Esophagus squamous epithelium (tissue), 5 donors: ENCODE measurements at places on chromosomes 1 and 21.

- no peak for DNase-seq
Measured at GRCh38 chr1:108569097-108569728, 9.3 kb downstream of the EEIG2 start.

DNA sequence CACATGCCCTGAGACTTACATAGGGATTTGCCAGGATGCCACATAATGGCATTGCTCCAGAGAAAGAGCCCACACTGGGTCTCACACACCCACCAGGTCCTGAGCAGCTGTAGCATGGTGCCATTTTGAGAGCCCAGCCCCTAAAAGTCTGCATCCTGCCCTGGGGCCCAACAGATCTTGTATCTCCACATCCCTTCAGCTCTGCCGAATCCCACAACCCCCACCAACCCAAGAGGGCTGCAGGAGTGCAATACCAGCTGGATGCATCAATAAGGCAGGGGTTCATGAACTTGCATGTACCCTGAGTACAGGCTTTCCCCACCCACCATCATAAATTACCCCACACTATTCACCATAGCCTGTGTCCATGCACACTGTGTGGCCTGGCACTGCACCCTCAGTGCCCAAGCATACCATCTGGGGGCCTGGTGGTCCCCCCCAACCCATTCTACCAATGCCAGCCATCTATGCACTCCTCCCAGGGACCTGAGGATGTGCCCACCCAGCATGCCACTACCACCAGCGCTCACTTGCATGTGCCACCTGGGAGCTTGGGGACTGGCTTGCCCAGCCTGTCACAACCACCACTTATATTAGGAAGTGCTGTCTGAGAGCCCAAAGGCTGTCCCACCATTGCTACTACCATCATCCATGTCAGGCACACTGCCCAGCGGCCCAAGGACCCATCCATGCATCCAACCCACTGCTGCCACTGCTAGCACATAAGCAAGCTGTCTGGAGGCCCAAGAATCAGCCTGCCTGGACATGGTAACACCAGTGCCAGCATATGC is 4.1 kb upstream of the KRTAP12-2 start:
- no peak for DNase-seq

DNA sequence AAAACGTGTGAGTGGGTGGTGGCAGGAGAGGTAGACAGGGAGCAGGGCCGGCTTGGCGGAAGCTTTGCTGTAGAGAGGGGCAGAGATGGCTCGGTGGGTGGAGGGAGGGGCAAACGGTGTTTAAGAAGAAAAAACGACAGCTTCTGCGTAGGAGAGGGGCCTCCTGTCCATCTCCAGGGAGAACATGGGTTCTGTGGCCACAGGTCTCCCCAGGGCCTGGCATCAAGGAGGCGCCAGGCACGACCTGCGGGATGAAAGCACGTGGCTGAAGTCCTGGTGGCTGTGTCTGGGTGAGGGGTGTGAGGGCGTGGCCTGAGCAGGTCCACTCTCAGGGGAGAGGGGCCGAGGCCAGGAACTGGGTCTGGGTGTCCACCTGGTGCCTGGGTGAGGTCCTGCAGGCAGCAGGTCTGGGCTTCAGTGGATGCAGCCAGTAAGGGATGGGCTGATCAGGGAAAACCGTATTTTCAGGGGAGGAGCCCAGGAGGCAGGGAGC is 940 bp upstream of the PRKCZ start:
- DNase-seq, result no peak

GRCh38 chr1:16905110-16905867 is 9.5 kb downstream of the RNU1-2 start:
- DNase-seq, result no peak

DNA sequence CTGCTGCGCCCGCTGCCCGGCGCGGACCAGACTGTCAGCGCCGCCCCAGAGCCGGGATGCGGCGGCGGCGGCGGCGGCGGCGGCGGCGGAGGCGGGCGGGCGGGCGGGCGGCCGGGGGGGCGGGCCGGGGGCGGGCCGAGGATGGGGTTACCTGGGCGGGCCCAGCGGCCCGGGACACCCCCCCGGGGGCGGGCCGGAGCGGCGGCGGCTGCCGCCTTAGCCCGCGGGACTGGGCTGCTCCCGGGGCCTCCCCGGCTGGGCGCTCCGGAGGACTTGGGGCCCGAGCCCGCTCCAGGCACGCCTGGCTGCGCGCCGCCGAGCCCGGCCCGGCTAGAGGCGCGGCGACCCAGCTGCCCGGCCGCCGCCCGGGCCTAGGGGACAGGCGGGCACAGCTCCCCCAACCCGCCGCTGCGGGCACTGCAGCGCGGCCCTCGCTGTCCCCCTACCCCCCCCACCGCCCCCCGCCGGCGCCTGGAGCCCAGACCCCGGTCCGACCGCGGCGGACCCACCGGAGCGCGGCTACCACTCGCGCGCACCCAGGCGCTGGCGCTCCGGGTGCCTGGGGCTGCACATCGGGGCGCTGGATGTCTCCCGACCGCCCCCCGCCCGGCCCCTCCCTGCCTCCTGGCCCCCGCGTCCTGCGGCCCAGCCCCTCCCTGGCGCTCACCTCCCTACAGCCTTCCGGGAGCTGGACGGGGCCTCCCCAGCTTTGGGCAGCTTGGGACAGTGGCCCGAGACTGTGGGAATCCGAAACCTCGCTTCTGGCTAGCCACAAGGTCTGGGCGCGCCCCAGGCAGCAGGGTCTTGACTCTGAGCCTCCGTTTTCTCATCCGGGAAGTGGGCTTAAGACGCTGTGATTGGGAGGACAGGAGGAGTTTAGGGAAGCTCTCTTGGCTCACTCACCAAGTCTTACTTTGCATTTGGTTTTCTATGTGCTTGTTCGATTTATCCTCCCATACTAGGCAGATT is at the start of gene WNT4:
WNT4 (minus strand) TSS at position 33 of the 969 bp plus-strand sequence. CDS start 175 bp downstream, outside the sequence.
- no peak for DNase-seq

GRCh38 chr1:40187399-40187798 is 26.2 kb downstream of the RLF start:
- DNase-seq, result no peak

DNA sequence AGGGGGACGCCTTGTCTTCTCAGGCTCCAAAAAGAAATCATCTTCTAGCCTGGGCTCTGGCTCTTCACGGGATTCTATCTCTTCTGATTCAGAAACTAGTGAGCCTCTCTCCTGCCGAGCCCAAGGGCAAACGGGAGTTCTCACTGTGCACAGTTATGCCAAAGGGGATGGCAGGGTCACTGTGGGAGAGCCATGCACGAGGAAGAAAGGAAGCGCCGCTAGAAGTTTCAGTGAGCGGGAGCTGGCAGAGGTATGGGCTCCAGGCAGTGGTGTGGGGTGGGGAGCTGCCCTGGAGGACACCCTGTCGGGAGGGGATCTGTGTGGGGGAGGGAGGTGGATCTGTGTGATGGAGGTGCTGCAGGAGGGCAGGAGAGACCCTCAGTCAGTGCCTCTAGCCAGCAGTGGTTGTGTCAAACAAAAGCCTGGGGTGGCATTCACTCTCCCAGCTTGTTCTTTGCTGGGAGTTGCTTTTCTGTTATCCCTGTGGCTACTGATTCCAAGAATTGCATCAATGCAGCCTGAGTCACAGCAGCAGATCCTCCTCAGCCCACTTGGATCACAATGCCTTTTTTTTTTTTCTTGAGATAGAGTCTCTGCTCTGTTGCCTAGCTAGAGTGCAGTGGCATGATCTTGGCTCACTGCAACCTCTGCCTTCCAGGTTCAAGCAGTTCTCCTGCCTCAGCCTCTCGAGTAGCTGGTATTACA is 21.8 kb downstream of the KDM4A start:
- no peak for DNase-seq

DNA sequence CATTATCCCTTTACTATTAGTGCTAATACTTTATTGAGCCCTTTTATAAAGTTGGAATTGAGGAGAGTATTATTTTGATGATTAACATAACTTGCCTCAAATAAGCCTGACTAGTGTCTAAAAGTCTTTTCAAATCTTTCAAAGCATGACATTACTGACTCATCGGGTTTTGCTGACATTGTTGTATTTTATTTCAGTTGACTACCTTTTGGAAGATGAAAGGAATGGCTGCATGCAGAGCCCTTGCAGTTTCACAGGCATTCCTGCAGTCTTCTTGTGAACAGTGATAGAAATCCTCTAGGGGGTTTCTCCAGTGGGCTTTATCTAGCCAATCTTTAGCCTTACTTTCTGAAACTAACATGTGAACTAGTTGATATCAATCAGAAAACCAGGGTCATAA is 43.0 kb upstream of the TMEM61 start:
- no peak for DNase-seq

DNA sequence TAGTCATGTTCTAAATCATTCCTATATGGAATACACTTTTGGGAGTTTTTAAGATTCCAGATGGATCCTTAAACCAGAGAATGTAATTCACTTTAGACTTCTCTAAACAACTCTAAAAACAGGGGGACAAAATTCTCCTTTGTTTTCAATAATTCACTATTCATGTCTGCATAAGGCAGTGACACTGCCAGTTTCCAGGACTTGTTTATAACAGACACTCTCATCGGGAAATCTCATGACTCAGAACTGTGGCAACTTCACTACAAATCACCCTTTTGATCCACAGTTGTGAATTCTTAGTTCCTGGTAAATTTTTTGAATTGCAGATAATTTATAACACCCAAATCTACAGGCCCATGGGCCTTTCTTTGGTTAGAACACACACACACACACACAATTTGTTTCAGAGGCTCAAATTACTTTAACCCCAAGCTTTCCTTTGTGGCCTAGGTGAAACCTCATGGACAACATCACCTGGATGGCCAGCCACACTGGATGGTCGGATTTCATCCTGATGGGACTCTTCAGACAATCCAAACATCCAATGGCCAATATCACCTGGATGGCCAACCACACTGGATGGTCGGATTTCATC is at the start of gene OR2T4:
OR2T4 (plus strand) TSS at position 545 of the 595 bp plus-strand sequence; CDS start at position 545, 0 bp downstream.
- DNase-seq, result no peak
